ENCODE measurements at places on chromosomes 1 and 21.

DNA sequence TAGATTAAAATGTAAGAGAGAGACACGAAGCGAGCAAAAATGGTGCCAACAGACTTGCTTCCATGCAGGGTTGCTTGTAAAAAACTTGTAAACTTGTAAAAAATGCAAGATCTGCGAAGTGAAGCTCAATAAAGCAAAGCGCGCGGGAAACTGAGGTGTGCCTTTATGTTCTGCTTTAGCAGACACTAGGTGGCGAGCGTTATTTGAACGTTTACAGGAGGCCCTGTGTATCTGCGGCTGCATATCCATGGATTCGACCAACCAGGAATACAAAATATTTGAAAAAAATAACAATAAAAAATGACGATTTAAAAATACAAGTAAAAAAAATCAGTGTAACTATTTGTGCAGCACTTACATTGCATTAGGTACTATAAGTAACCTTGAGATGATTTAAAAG is 1.5 kb downstream of the UBE2G2 start:
- no peak for DNase-seq

DNA sequence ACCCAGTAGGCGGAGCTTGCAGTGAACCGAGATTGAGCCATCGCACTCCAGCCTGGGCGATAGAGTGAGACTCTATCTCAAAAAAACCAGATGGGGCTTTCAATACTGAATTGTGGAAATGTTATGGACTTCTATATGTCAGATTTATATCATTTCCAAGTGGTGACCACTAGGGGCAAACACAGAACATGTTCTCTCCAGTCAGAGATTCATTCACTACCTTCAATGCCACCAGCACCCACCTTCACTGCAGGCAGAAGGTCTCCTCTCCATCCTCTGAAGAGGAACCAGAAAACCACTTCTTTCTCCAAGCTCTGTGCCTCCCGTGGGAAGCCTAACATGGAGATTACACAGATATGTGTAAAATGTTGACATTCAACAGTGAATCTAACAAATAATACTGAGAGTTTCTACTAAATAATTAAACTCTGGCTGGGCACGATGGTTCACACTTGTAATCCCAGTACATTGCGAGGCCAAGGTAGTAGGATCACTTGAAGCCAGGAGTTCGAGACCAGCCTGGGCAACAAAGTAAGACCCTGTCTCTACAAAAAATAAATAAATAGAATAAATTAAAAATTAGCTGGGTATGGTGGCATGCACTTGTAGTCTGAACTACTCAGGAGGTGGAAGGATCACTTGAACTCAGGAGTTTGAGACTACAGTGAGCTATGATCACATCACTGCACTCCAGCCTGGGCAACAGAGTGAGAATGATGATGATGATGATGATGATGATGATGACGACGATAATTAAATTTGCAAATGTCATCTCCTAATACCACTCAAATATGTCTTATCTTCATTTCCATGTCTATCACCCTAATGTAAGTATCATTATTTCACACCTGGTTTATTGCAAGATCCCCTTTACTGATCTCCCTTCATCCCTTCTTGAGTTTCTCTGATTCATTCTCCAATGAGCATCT is 151.1 kb downstream of the ZNF281 start:
- no peak for DNase-seq

DNA sequence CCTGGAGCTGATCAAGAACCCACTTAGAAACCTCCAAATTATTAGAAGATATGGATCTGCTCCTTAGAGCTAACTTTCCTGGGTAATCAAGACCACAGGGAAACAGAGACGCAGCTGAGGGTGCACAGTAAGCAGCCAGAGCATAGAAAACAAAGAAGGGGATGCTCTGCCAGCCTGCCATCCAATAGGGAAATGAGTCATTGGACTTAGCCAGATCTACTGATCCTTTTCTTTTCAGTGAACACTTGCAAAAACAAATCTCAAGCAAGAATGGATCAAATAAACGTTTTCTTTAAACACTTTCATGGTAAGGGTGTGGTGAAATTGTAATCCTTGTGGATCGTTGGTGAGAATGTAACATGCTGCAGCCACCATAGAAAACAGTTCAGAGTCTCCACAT is 474.0 kb downstream of the LTN1 start:
- no peak for DNase-seq

DNA sequence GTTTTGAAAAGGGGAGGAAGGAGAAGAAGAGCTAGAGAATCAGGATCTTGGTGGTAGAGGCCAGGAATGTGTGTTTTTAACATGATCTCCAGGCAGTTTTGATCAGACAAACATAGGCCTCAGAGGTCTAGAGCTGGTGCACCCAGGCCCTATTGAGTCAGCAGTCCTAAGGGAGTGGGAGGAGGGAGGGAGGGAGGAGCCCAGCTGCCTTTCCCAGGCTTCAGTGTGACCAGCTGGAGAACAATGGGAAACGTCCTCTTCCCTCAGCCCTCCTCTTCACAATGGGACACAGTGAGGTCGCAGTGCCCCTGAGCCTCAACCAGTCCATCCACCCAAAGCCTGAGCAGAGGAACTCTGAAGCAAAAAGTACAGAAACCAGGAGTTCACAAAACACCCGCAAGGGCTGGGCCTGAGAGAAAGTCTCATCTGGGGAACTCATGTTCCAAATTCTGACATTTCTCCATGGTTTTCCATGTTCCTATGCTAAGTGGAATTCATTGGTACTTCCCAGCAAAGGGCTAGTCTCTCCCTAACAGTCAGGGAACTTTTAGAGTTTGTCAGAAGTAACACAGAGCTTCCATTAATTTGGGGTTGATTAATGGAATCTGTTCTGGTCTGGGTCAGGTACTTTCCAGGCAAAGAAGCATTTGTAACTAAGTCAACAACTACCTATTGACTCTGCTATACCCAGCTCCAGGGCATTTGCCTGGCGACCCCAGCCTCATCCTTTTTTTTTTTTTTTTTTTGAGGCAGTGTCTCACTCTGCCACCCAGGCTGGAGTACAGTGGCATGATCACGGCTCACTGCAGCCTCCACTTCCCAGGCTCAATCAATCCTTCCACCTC is 37.5 kb downstream of the ELAPOR1 start:
- DNase-seq = peak; percentile 32

DNA sequence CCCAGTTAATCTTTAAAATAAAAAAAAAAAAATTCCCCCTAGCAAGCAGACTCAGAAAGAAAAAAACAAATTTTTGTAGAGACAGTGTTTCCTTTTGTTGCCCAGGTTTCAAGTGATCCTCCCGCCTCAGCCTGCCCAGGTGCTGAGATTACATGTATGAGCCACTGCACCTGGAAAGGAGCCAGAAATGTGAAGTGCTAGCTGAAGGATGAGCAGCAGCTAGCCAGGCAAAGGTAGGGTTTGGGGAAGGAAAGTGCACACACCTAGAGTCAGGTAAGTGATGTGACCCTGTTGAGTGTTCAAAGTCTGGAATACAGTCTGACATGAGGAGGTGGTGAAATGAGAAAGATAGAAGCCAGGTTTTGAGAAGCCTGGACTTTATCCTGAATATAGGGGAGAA is 1.7 kb downstream of the AKR1A1 start:
- no peak for DNase-seq

GRCh38 chr1:180742663-180743062 is 110.8 kb downstream of the XPR1 start:
- no peak for DNase-seq

DNA sequence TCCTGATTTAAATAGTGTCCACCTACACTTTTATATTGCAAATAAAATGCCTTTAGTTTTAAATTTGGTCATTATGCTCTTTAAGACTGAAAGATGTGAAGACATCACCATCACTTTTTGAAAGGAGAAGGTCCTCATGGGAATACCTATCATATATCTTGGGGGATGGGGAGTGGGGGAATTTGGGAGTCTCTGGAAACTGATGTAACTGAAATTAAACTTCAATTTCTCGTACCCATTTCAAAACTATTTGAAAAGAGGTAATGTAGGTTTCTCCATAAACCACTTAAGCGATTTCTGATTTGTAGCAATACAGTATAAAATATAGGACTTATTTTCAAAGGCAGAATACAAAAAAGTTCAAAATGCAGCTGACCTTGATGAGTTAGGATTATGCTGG is 924 bp downstream of the EXTL2 start:
- no peak for DNase-seq

- DNase-seq = no peak
These were observed 109.1 kb downstream of the SLC45A1 start for GRCh38 chr1:8426996-8427395.

GRCh38 chr1:213858581-213858980 is 129.2 kb upstream of the PROX1 start:
- DNase-seq = no peak

DNA sequence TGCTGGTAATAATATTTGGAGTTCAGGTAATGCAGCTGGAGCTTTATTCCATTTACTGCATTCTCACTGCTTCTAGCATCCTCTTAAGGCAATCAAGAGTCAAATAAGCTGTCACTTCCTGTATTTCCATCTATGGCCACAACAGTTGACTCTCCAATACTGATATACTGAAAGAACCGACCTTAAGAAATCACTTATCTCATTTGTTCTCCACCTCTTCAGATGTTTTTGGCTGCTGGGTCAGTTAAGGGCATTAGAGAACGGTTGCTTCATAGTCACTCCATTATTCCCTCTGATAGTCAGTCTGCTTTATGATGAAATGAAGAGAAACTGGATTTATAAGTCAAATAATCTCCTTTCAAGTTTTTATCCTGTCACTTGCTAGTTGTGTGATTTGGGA is 14.2 kb upstream of the RGS4 start:
- no peak for DNase-seq

GRCh38 chr1:101080859-101081258 is 55.3 kb upstream of the DPH5 start:
- no peak for DNase-seq

DNA sequence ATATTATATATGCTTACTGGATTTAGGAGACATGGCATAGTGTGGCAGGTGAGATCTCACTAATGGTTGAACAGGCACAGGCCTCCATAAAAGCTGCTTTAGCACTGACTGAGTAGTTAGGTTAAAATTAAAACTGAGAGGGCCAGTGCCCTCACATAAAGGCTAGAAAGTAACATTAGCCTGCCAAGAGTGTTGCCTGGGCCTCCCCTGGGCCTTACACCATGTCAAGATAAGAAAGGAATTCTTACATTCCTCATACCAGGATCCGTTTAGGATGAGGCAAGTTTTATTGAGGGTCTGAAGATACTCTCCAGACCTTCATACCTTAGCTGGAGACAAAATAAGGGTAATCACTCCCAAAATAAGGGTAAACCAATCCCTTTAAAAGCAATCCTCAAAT is 1011.8 kb downstream of the PLA2G4A start:
- DNase-seq = no peak

DNA sequence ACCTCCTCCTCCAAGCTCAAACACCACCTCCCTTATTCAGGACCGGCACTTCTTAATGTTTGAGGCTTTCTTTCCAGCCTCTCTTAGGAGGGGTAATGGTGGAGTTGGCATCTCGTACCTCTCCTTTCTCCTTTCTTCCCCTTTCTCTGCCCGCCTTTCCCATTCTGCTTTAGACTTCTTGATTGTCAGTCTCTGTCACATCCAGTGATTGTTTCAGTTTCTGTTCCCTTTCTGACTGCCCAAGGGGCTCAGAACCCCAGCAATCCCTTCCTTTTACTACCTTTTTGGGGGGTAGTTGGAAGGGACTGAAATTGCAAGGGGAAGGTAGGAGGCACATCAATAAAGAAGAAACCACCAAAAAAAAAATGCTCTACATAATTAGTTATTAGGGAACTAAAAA is 5.6 kb downstream of the ELK4 start:
- DNase-seq = no peak

- DNase-seq = no peak
These were observed 4.4 kb upstream of the ACTRT2 start for GRCh38 chr1:3016641-3017439.

GRCh38 chr21:14755086-14755485 is 209.0 kb upstream of the SAMSN1 start:
- no peak for DNase-seq

- DNase-seq = no peak
These were observed 29.8 kb upstream of the A3GALT2 start for GRCh38 chr1:33350611-33351280.

Data from kidney epithelial cell (primary cell).